ENCODE measurements at places on chromosomes 7 and 10.
A peak's percentile ranks its signal among the peaks of the same experiment; 100 is the strongest.

DNA sequence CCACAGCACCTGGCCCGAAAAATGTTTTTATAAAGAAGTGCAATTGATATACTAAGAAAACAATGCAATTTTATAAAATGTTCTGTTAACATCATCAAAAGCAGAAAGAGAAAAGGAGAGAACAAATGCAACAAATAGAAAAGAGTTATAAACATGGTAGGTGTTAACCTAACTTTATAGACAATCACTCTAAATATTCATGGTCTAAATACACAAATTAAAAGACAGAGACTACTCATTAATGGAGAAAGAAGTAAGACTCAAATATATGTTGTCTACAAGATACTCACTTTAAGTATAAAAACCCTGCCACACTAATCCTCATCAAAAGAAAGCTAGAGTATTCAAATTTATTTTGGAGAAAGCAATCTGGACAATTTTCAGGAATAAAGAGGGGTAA lies 425.3 kb upstream of the ANKRD30A start:
- DNase-seq = no peak

DNA sequence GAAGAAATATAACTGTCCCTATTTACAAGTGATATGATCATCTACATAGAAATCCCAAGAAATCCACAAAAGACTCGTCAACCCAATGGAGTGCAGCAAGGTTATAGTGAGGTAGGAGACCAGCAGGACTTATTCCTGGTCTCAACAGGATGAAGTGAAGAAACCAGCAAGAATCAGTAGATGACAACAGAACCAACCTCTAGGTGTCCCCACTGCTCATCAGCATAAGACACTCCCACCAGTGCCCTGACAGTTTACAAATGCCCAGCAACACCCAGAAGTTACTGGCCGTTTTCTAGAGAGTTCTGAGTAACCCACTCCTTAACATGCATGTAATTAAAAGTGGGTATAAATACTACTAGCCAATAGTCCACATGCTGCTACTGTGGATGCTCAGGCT lies 470.5 kb upstream of the LRRTM3 start:
- no peak for DNase-seq

- no peak for DNase-seq
Measured at GRCh38 chr7:68158686-68159295, 1162.2 kb downstream of the TYW1 start.

- DNase-seq = no peak
Measured at GRCh38 chr10:119466655-119467054, 75.9 kb downstream of the RGS10 start.

DNA sequence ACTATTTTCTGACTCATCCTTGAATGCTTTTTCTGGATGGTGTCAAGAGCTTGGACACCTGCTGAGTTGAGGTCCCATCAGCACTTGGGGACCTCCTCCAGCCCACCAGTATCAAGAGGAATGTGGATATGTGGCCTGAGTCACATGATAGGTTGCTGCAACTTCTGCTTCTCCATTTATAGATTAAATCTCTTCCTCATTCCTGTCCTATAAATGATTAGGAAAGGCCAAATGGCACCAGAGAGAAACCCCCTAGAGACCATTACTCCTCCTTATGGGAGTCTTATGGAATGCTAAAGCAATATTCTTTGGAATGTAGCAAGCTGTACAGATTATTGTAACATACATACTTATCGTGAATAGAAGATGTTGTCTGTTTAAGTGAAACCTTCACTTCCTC lies 85.6 kb downstream of the NEUROD6 start:
- DNase-seq = no peak

DNA sequence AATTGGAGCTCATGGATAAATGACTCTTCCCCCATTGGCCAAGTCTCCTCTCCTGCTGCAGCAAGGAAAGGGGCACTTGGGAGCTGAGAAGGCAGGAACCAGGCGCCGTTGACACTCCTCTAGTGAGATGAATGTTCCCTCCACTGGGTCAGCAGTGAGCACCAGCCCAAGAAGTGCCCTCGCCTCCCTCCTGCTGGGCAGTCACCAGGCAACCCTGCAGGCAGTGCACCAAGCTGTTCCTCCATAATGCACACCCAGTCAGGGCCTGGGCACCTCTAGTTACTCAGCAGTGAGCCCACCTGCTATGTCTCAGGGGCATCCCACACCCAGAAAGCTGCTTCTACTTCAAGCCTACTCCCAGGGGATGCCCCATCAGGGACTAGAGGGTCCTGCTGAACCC lies 84.3 kb downstream of the KCNMA1 start:
- no peak for DNase-seq

GRCh38 chr10:34627331-34627730 lies 187.8 kb downstream of the PARD3 start:
- no peak for DNase-seq

GRCh38 chr7:11623093-11623678 lies 208.8 kb downstream of the THSD7A start:
- DNase-seq = no peak

- peak; percentile 44 for DNase-seq
Measured at GRCh38 chr7:149071641-149072437, 18.7 kb downstream of the ZNF786 start.

DNA sequence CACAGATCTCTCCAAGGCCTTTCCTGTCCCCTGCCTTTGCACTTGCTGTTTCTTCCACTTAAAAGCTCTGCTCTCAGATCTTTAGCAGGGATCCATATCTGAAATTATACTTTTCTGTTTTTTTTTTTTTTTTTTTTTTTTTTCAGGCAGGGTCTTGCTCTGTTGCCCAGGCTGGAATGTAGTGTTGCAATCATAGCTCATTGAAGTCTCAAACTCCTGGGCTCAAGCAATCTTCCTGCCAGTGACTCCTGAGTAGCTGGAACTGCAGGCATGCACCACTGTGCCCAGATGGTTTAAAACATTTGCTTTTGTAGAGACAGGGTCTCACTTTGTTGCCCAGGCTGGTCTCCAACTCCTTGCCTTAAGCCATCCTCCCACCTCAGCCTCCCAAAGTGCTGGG lies 5.0 kb upstream of the TSPAN15 start:
- DNase-seq = no peak

- DNase-seq = no peak
Measured at GRCh38 chr10:99815621-99816020, 33.2 kb downstream of the ABCC2 start.

DNA sequence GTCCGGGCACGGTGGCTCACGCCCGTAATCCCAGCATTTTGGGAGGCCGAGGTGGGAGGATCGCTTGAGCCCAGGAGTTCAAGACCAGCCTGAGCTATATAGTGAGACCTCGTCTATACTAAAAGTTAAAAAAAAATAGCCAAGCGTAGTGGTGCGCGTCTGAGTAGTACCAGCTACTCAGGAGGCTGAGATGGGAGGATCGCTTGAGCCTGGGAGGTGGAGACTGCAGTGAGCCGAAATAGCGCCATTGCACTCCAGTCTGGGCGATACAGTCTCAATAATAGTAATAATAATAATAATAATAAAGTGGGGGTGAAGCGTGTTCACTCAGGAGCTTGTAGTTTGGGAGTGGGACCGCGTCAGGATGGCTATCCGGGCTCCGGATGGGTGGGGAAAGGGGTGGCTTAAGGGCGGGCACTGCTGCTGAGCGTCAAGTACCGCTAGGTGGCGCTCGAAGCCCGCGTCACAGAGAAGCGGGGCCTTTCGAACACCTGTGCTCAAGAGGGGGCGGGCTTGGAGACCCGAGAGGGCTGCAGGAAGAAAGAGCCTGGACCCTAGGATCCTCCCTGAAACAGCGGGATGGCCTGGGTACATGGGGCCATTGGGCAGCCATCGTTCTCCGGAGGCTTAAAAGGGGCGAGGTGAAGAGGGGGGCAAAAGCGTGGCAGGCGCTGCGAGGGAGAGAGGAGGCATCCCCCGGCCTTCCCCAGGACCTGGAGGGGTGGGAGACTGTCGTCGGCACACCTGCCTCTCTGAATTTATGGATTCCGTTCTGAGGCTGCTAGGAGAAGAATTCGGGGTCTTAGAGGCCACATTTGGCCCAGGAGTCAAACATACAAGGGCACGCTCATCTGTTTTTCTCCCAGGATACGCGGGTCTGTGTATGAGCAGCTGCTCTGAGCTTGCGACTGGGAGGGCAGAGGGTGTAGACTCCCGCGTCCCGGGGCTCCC lies 14.5 kb downstream of the LBX1 start:
- peak; percentile 70 for DNase-seq

GRCh38 chr10:116170815-116171250 lies 102.2 kb downstream of the GFRA1 start:
- DNase-seq = no peak

- no peak for DNase-seq
Measured at GRCh38 chr10:809671-810350, 120.3 kb upstream of the DIP2C start.

GRCh38 chr10:51250278-51250920 lies 176.1 kb downstream of the PRKG1 start:
- no peak for DNase-seq

DNA sequence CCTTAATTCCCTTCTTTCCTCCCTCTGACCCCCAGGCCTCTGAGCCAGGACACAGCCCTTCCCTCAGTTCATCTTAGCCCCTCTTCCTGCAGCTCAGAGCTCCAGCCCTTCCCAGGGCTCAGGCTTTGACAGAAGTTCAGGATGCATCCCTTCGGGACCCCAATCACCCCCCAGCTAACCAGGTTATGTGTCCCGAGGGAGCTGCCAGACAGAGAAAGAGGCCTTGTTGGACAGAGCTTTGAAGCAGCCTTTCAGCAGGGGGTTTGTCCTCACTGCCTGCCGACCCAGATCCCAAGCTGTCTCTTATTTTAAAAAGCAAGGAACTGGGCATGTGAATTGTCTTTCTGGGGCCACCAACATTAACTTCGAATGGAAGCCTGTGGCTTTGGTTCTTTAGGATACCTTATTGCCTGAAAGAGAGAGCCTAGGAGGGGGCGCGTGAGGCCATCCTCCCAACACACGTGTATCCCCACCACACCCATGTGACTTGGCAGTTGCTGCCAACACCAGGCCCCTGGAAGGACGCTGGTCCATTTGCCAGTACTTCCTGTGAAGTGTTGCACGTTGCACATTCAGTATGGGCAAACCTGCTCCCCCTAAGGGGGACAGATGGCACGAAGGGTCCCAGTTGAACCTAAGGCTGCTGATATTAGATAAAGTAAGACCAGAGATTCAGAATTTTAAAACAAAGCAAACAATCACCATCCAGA lies 858 bp downstream of the CCDC136 start:
- no peak for DNase-seq

- no peak for DNase-seq
Measured at GRCh38 chr10:104472957-104473745, 119.5 kb downstream of the CFAP58 start.

DNA sequence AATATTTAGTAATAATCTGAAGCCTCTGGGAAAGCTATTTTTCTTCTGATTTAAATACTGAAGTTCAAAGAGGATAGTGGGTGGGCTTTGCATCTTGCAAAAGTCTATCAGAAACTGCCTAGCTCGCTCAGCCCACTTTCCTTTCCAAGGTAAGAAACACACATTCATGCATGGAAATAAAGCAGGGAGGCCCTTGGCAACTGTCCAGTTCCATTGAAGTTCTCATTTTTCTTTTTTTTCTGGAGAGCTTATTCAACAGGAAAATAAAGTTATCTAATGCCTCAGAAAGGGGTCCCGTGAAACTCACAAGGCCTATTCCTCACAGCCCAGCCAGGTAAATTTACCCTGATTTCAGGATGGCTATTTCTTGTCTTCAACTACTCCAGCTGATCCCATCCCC lies 654.9 kb downstream of the KCNMA1 start:
- no peak for DNase-seq

DNA sequence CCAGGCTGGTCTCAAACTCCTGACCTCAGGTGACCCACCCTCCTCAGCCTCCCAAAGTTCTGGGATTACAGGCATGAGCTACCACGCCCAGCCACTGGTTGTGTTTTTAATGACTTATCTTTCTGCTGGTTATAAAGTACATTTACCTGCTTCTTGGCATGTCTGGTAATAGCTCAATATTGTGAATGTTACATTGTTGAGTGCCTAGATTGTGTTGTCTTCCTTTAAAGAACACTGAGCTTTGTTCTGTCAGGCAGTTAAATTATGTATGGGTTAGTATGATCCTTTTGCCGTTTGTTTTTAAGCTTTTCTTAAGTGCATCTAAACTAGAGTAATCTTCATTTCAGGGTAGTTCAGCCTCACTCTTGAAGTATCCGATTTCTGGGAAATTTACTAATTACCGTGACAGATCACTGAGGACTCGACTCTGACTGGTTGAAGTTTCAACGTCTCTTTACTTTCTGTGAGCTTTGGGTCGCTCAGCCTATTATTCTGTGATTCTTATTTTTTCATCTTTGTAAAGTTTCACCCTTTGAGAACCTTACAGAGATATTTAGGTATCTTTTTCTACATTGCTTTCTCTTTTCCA lies 617.4 kb downstream of the SORCS1 start:
- no peak for DNase-seq

DNA sequence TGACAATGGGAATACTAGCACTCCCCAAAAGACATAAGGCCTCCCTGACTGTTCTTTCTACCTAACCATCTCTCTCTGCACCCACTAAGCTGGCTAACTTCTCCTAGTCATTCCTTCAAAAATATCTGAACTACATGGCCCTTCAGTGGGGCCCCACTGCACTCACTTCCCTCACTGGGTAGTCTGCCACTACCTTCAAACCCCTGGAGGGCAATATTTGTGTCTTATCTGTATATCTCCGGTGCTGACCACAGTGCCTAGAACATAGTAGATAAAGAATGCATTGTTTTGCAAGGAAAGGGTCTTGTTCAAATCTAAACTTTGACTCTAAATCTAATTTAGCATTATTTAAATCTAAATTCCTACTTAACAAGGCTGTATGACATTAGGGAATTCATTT lies 44.3 kb downstream of the CACUL1 start:
- DNase-seq = no peak

DNA sequence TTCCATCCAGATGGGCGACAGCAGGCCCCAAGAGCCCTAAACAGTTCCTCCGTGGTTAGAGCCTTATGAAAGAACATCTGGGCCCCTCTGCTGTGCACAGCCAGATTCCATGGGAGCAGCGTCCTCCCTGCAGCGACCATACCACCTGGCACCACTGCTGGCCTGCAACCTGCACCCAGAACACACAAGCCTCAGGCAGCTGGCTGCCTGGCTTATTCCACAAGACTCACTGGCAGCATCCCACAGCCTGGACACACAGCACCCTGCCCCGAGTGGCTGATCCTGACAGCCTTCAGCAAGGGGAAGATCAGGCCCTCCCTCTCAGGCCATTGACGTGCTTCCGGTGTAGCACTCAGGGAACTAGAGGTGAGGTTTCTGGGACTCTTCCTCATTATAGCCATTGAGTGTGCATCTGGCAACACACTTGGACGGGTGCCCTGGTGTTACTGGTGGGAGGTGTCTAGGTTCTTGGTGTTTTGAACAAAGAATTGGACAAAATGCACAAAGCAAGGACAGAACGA lies 33.7 kb upstream of the ERCC6 start:
- no peak for DNase-seq

- no peak for DNase-seq
Measured at GRCh38 chr10:132698761-132699391, 87.1 kb downstream of the NKX6-2 start.

DNA sequence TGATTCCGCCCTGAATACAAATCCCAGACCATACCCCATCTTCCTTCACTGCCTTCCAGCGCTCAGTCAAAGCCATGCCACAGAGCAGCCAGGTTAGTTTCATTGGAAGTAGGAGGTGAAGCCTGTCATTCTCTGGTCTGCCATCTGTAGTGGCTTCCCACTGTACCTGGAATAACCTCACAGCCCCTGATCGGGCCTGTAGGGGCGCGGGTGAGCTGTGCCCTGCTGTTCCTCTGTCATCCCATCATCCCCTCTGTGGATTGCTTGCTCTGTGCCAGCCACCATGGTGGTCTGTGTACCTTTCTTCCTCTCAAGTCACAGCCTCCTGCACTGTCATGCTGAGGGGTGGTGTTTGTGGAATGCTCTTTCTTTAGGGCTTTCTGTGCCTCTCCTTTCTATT lies 155.1 kb downstream of the ZNF22 start:
- DNase-seq = no peak
